Esophagus squamous epithelium (tissue), 5 donors: ENCODE measurements at places on chromosomes 7 and 10. TPM values are rescaled to one million over a fixed set of nuclear protein-coding genes. Genes with fewer than 3 reads are reported as not detected.

DNA sequence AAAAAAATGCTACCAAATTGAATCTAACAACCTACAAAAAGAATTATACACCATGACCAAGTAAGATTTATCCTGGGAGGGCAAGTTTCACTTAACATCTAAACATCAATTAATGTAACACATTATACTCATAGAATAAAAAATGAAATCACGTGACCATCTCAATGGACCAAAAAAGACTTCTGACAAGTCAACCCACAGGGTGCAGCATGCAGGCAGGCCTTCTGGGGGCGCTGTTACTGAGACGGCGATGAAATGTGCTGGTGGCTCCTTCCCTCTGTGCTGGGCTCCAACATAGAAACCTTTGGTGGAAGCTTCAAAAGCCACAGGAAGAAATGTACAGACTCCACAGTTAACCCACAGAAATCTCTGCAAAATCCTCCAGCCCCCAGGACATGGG is 103.1 kb downstream of the INHBA start:
- H3K4me1 ChIP-seq = no peaks in the 10 kb centered on the region
- H3K4me3 ChIP-seq = no peak overlapping the region
- H3K27me3 ChIP-seq = no peaks in the 10 kb centered on the region
- H3K36me3 ChIP-seq = no peaks in the 10 kb centered on the region
- H3K27ac ChIP-seq = no peak overlapping the region
- DNase-seq = no peak

GRCh38 chr10:34016576-34016975 is 682.1 kb upstream of the NRP1 start:
- H3K27ac ChIP-seq = no peak overlapping the region
- H3K4me3 ChIP-seq = no peak overlapping the region
- no peaks in the 10 kb centered on the region for H3K27me3 ChIP-seq
- H3K36me3 ChIP-seq = no peaks in the 10 kb centered on the region
- no peak for DNase-seq

DNA sequence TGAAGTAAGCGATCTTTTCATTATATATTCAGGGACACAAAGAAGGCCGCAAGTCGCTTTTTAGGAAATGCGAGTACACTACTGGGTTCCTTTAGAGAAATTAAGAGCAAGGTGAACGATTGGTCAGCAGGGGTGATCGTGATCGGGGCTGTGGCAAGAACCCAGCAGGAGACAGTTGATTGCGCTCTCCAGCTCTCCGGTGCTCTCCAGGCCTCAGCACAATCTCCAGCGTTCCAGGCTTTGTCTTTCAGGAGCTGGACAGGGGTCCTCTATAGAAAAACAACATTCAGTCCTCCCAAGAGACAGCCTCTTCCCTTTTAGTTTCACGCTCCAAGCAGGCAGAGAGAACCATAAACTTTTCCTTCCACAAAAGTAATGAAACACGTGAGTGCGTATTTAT is 170.5 kb upstream of the KLF6 start:
- no peaks in the 10 kb centered on the region for H3K4me1 ChIP-seq
- H3K27me3 ChIP-seq = no peaks in the 10 kb centered on the region
- no peak overlapping the region for H3K27ac ChIP-seq
- H3K36me3 ChIP-seq = no peaks in the 10 kb centered on the region
- no peak overlapping the region for H3K4me3 ChIP-seq
- no peak for DNase-seq

ANKRD61 gene
- total RNA-seq = not detected

- no peak for DNase-seq
- H3K36me3 ChIP-seq = no peaks in the 10 kb centered on the region
- H3K27ac ChIP-seq = no peak overlapping the region
- no peaks in the 10 kb centered on the region for H3K4me1 ChIP-seq
- no peaks in the 10 kb centered on the region for H3K27me3 ChIP-seq
Observed at GRCh38 chr7:154873500-154874121, 129.3 kb downstream of the PAXIP1 start.

GRCh38 chr7:1668396-1669063 is 1.5 kb upstream of the ELFN1 start:
- no peak for DNase-seq
- H3K27ac ChIP-seq = no peak overlapping the region
- peaks cover 62% of the 10 kb centered on the region for H3K4me1 ChIP-seq
- no peak overlapping the region for H3K4me3 ChIP-seq
- peaks cover 40% of the 10 kb centered on the region for H3K27me3 ChIP-seq

- H3K36me3 ChIP-seq = no peaks in the 10 kb centered on the region
- no peaks in the 10 kb centered on the region for H3K27me3 ChIP-seq
- DNase-seq = no peak
- no peaks in the 10 kb centered on the region for H3K4me1 ChIP-seq
Observed at GRCh38 chr10:36608866-36609265, 516.5 kb upstream of the ANKRD30A start.

DNA sequence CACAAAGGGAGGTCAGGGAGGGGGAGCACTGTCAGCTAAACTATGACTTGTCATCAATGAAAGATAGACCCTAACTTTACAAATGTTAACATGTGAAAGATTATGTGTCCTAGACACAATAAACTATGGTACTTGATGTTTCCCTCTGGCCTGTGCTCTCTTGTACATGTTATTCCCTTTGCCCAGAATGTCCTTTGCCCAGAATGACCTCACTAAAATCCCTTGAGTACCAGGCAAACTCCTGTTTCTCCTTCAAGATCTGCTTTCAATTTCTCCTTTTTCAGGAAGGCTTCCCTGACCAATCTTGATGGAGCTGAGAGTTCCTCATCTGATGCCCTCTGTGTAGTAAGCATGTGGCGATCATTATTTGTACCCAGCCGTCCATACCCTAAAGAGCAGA is 143.1 kb downstream of the ZNF365 start:
- H3K4me3 ChIP-seq = no peak overlapping the region
- no peaks in the 10 kb centered on the region for H3K4me1 ChIP-seq
- no peak for DNase-seq
- no peaks in the 10 kb centered on the region for H3K27me3 ChIP-seq
- no peaks in the 10 kb centered on the region for H3K36me3 ChIP-seq

FAM237B gene
- total RNA-seq = not detected

GRCh38 chr7:26404189-26404996 is 112.7 kb downstream of the SNX10 start:
- no peak overlapping the region for H3K27ac ChIP-seq
- no peak for DNase-seq
- H3K4me3 ChIP-seq = no peak overlapping the region
- H3K4me1 ChIP-seq = peaks cover 5% of the 10 kb centered on the region
- no peaks in the 10 kb centered on the region for H3K36me3 ChIP-seq
- H3K27me3 ChIP-seq = peaks cover 11% of the 10 kb centered on the region

GRCh38 chr7:120742372-120742771 is 115.6 kb downstream of the TSPAN12 start:
- no peaks in the 10 kb centered on the region for H3K27me3 ChIP-seq
- no peak for DNase-seq
- H3K4me1 ChIP-seq = no peaks in the 10 kb centered on the region

GPR37 gene
- total RNA-seq = 6.0 TPM

DNA sequence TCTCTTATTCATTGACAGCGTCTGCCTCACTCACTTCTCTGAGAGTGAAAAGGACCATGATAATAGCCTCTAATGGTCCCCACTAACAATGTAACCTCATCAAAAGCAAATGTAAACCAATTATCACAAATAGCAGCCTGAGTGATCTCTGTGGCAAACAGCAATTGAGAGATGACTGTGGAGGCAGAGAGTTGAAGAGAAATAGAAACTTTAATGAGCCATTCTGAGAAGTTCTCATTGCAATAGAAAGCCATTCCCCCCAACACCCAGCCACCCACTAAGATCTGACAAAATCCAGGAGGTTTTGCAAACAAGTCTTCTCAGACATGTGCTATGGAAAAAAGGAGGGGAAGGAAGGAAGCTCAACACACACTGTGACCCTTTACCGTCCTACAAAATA is 44.2 kb upstream of the RNF148 start:
- H3K27ac ChIP-seq = no peak overlapping the region
- H3K4me3 ChIP-seq = no peak overlapping the region
- DNase-seq = no peak
- H3K27me3 ChIP-seq = no peaks in the 10 kb centered on the region
- no peaks in the 10 kb centered on the region for H3K4me1 ChIP-seq

GRCh38 chr7:95527033-95527775 is 41.5 kb downstream of the ASB4 start:
- H3K4me3 ChIP-seq = no peak overlapping the region
- DNase-seq = no peak
- no peaks in the 10 kb centered on the region for H3K27me3 ChIP-seq
- no peak overlapping the region for H3K27ac ChIP-seq
- H3K4me1 ChIP-seq = no peaks in the 10 kb centered on the region

FRAT1 gene
- total RNA-seq = 1.7 TPM

DNA sequence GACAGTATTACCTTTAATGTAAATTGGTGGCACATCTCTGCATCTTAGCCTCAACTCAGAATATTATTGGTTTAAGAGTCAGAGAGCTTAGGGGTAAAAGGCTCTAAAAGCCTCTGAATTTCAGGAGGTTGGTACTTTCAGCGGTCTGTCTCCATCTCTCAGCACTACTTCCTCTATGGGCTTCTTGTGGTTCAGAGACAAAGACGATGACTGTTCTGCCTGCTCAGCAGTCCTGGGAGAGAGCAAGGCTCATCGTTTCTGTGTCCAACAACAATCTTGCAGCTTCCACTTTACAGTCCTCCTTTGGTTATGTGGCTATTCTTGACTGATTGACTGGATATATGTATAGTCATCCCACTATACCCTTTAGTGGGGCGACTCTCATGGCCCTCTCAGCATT is 394.7 kb downstream of the AUTS2 start:
- no peak for DNase-seq
- no peaks in the 10 kb centered on the region for H3K36me3 ChIP-seq
- H3K27ac ChIP-seq = no peak overlapping the region

DNA sequence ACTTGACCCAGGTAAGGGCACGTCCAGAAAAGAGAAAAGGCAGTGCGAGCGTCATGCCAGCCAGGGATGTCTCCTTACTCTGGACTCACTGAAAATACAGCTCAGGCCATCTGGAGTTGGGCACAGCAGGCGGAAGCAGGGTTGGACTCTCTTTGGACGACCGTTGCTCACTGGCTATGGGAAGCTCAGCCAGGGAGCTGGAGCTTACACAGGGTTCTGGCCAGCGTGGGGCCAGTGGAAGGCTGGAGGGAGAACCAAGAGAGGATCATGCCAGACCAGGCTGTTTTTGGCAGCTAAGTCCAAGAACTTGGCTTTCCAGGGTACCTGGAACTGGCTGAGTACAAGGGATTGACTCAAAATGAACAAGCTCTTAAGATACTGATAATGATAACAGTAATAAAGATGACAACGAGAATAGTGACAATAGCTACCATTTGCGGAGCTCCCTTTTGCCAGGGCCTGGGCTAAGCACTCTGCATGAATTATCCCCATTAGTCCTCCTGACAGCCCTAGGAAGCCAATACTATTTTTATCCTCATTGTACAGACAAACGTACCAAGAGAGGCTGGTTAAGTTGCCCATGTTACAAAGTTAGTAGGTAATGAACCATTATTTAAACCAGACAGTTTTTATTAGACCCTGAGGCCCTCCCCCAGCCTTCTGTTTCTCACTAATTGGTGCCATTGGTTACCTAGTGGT is 177.6 kb downstream of the PTPN20 start:
- no peak overlapping the region for H3K4me3 ChIP-seq
- H3K36me3 ChIP-seq = no peaks in the 10 kb centered on the region
